Esophagus squamous epithelium (tissue), 5 donors: ENCODE measurements at places on chromosomes 6 and 20.

DNA sequence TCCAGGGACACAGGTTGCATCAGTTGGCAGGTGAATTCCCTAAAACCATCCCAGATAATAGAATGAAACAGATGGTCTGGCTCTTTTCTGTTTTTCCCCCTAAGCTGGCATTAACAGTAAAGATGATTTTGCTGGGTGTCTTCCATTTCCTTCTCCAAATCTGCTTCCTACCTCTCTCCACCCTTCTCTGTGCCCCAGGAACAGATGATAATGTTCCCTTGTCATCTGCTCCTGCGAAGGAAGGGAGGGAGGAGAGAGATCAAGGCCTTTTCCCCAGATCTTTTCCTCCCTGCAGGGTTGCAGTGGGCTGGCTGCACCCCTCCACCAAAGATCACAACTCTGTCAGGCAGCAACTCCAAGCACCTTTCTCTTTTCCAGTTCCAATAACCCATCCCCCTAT lies 156.5 kb upstream of the PRDM1 start:
- no peak for DNase-seq

DNA sequence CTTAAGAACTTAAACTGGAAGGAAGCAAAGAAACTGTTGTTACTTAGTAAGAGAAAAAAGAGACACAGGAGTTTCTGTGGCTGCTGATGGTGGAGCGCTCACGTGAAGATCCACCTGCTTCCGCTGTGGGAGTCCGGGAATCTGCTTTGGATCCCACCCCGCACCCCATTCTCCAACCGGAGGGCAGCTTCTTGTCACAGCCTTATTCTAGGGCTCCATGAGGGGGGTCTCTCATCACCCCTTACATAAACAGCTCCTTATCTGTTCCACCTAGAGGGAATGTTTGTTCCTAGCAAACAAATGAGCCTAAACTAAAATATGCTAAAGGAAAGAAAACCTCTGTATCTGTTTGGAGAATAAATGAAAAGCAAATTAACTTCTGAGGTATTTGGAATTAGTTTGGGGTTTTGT lies 280.5 kb downstream of the QKI start:
- no peak for DNase-seq

DNA sequence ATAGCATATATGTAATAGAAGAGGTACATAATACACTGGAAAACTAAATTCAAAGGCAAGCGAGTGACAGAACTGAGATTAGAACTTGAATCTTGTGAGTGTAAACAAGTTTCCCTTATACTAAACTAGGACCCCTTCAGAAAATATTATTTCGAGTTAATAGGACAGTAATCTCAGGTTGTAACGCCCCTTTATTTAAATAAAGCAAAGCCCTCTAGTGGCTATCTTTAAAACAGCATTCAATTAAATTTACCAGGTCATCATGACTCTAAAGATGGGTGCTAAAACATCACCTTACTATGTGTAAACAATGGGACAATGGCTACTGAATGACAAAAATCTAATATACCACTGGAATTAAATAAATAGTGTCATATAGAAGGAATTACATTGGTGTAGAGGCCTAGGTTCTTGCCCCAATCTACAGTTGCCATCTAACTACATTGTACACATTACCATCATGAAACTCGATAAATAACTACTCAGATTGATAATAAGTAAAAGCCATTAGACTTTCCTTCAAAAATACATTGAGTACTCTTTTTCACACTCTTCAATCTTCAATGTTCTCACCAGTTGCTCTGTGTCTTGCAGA lies 255.4 kb upstream of the IRAK1BP1 start:
- no peak for DNase-seq

DNA sequence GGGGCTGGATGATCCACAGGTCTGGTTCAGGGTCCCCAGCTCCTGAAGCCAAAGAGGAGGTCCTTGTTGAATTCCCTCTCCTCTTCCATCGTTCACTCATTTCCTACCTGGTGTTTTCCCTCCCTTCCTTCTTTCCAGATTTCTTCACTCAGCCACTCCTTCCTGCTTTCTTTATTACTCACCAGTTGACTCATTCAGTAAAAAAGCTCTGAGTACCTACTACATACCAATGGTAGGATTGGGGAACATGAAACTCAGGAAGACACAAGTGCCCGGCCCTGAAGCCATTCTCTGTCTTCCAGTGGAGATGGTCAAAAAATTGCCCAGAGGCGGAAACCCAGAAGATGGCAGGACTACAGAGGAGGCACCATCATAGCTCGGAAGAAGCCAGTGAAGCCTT lies 11.9 kb upstream of the NSFL1C start:
- DNase-seq, result no peak

DNA sequence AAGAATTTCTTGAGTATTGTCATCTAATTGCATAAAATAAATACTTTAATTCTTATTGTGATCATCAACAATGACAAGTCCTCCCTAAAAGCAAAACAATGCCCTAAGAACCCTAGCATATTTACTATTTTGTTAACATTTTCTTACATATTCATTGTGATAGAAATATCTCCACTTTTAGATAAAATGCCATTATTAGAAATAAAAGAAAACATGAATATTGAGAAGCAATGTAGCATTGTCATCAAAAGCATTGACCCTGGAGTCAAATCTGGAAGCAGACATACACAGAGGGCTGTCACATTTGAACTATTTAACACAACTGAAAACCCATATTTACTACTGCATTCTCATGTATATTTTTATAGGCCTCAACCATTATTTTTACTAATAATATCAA lies 257.7 kb downstream of the SYNE1 start:
- DNase-seq, result no peak

- DNase-seq, result no peak
Observed at GRCh38 chr6:138588805-138589434, 89.6 kb upstream of the NHSL1 start.

DNA sequence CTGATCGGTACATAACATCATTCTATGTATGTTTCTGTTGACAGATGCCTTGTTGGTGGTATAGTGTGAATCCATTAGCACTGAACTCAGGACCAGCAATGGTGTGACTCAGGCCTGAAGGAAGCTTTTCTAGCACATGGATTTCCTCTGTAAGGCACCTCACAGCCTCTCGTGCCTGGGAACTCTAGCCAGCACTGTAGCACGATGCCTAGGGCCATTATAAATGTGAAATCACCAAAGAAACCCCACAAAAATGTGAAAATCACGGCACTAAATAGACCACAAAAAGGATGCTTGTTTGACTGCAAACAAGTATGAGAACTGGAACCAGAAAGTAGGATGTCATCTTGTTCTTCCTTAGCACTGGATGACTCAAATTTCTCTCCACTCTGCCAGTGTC lies 63.7 kb upstream of the NKX2-2 start:
- no peak for DNase-seq

DNA sequence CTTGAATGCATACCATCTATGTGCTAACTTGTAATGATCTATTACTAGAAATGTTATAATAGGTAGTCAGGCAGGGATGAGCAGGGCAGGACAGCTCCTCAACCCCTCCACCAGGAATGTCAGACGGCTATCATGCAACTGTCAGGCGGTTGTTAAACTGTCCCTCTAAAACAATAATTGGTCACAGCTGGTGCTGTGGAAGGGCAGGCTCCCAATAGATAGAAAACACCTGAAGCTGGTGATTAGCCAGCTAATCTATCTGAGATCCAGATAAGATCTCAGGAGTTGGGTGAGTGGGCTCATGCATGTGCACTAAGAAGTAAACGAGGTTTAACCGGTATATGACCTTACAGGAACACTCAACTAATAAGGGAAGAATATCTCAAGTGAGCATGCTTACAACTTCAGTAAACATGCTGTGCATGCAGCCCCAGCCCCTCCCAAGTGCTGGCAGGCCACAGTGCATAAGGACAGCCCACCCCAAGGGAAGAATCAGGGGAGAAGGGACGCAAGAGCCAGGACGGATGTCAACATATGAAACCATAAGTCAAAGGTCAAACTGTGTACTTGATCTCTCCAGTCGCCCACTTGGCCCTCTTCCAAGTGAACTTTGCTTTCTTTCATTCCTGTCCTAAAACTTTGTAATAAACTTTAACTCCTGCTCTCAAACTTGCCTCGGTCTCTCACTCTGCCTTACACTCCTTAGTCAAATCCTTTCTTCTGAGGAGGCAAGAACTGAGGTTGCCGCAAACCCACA lies 566.2 kb upstream of the NRSN1 start:
- no peak for DNase-seq

DNA sequence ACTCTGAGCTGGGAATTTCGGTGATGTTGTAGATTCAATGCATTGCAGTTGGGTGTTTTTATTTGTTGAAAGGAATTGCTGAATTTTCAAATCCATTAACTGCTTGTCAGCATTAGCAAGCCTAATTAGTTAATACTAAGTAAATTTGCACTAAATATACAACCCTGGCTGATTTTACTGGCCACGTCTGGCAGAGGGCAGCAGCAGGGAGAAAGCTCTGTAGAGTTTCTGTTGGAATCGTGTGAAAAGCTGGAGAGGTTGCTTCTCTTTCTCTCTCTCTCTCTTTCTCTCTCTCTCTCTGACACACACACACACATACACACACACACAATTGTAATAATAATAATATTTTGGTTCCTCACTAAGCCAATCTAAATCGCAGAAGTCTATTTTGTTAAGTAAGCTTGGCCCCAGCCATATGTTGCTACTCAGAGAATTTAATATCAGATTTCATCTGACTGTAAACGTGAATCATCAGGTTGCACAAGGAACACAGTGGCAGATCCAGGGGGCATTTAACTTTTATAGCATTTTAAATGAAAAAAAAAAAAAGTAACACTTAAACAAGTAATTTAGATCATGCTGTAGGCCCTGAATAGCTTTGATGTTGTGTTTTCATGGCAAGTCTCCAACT lies 289.5 kb downstream of the ESR1 start:
- no peak for DNase-seq

DNA sequence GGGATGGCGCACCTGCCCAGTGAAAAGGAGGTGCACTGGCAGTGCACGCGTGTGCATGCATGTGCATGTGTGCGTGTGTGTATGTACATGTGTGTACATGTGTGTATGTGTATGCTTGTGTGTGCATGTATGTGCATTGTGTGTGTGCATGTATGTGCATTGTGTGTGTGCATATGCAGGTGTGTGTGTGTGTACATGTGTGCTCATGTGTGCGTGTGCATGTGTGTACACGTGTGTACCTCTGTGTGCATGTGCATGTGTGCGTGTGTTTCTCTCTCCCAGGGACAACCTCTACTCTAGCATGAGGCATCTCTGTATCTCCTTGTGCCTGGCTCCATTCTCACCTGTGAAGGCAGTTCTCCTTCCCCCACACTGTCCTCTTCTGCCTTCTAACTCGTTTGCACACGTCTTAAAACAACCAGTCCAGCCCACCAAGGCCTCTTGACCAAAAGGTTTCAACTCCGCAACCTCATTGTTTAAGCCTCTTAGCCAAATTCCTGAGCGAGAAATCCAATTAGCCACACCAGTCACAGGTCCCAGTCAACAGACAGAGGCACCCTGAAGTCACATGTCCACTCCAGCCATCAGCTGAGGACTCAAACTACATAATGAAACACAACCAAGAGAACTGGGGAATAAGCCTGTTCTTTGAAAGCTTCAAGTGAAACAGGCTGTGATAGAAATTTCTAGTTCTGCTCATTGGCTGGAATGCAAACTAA lies 103.5 kb upstream of the PTPRT start:
- no peak for DNase-seq

DNA sequence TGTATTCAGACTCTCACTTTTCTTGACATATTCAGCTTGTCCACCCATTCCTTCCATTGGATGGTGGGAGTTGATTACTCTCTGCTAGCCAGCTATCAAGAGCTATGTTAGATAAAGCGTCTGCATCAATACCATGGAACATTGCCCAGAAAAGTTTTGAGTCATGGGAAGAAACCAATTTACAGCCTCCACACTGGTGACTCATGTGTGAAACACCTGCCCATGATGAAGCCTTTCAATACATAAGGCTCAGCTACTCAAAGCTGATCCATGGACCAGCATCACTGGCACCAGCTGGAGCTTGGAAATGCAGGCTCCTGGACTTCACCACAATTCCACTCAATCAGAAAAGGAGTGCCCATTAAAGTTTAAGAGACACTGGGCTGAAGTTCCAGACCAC lies 16.1 kb downstream of the PLA2G7 start:
- DNase-seq, result no peak

GRCh38 chr6:80594461-80594860 lies 488.0 kb downstream of the BCKDHB start:
- no peak for DNase-seq

GRCh38 chr6:3591970-3592369 lies 135.1 kb upstream of the SLC22A23 start:
- DNase-seq, result no peak
